ENCODE measurements at places on chromosomes 5 and 9.

DNA sequence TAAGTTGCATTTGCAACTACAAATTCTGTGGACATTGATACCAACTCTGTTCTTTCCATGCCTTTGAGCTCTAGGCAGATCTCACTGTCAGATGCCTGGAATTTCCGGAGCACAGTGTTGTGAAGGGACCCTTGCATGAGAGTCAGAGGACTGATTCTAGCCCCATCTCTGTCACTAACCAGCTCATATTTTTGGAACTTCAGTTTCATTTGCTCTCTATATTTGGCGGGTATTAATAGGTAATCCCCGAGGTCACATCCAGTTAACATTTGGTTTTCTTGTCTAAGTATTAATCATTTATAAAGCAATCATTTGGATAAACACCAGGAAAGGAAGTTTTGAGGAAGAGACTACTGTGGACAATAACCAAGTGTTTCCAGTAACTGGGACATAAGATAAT lies 115.7 kb downstream of the MAN2A1 start:
- DNase-seq: no peak

DNA sequence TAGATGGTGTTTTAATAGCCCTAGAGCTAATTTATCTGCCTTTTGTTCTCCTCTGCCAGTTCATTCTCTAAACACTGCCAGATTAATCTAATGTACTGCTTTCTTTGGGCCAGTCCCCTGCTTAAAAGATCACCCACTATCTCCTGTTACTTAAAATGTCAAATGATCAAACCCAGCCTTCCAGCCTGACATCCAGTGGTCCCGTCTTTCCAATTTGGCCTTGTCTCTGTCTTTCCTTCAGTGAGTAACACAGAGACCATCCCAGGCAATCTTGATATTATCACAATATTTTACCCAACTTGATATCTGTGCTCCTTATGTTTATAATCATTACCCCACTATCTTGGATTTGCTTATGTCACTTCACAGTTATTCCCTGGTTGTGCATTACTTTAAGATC lies 12.0 kb downstream of the PRR16 start:
- no peak for DNase-seq

DNA sequence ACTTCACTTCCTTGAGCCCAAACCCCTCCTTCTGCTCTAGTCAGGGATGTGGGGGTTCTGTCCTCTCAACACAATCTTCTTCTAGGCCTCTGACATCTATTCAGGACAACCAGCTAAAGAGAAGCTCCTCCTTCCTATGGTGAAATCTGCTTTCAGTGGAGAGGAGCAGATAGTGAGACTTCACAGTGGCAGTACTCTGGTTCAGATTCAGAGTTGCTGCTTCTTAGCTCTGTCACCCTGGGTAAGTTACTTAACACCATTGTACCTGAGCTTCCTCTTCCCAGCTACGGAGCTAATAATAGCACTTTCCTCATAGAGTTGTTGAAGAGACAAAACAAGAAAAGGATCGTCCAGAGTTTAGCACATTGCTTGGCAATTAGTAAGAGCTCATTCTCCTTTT lies 77.3 kb upstream of the LARP1 start:
- DNase-seq: no peak

GRCh38 chr5:116032094-116032517 lies at the start of gene ARL14EPL:
TSS of gene ARL14EPL (plus strand) at chr5:116032472. CDS start at chr5:116051466, 18,994 bp downstream.
- peak; percentile 71 for DNase-seq
